ENCODE measurements at places on chromosomes 7 and 10.

- no peak for DNase-seq
Observed at GRCh38 chr7:109476409-109476808, 906.7 kb downstream of the DNAJB9 start.

GRCh38 chr7:140121326-140121725 is 55.5 kb downstream of the KDM7A start:
- DNase-seq: no peak

DNA sequence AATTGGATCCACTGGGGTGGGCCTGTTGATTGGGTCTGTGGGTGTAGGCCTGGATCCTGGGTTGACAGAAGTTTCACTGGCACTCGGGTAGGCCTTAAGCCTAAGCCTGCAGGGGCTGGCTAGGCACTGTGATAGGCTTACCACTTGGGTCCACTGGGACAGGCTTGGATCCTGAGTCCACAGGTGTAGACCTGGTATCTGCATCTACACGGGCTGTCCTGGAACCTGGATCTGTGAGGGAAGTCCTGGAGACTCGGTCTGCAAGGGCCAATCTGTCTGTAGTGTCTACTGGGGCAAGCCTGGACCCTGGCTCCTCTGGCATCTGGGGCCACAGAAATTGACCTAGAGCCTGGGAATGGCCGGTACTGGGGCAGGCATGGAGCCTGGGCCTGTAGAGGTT is 219.0 kb upstream of the NRG3 start:
- no peak for DNase-seq

DNA sequence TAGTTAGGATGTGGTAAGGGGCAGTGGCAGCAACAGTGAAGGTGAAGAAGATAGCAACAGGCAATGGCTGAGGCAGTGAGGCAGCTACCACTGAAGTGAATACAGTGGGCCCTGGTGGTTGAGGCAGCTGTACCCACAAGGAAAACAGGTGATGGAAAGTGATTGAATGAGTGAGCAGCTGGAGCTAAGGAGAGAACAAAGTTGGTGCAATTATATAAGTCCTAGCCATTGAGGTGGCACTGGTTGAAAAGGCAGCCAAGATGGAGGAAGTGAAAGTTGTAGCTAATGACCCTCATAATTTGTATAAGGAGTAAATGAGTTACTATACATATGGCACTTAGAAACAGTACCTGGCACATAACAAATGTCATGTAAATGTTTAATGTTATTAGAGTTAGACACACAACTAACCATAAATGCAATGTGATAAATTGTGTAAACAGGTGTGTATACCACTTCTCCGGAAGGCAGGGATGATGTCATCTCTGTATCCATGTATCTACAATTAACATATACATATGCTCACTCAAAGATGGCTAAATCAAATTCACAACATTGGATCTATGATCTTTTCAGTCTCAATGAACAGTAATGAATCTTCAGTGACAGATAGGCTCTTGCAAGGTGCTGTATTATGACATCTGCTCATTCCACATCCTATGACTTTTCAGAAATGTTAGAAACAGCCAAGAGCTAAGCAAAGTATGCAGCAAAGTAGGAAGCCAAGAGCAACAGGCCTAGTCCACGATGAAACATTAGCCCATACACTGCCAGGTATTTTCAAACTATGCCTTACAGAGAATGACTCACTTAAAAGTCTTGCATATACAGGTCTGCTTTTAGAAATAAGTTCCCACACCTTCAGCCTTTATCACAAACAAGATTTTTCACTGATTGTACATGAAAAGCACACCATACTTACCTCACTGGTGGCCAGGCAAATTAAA is 10.7 kb downstream of the XPNPEP1 start:
- DNase-seq: no peak

- DNase-seq: no peak
Observed at GRCh38 chr7:4288791-4289394, 393.2 kb upstream of the FOXK1 start.

DNA sequence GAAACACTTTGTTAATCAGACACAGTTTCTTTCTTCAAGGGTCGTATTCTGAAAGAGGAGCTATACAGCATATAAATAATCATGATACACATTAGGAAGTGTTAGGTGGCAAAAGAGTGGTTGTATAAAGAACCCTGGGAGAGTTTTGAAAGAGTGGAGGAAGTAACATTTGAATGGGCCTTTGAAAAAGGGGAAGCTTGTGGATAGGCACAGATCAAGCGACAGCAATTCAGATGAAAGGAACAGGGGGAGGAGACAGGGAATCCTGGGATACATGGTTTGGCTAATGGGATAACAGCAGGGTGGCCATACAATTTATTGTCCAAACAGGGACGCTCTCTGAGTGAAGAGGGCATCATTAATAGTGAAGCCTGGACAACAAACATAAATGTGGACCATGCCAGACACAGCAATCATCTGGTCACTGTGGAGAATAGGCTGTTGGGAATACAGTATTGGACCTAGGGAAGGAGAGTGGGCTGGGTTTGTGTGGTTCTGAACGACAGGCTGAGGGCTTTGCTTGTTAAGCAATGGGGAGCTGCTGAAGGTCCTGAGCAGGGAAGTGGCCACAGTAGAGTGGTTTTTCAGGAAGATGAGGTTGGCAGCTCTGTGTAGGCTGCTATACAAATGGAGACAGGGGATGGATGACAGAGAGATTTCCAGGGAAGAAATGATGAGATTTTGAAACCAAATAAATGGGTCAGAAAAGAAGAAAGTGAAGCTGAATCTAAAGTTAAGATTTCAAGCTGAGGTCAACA is 75.9 kb downstream of the ICA1 start:
- DNase-seq: no peak

DNA sequence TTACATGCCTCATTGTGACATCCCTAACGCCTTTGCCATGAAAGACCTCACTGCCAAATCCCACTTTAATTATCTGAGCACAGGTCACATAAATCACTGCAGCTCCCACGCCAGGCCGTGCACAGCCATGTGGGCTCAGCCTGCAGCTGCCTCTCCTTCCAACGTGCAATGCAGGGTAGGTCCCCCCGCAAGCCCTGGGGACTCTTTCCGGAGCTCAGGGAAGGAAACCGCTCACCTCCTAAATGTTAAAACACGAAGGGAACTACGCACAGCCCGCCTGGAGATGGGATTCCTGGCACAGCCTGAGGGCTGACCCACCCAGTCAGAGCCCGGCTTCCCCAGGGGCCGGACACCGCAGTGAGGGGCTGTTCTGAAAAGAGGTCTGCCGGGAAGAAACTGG is 128.0 kb downstream of the MAD1L1 start:
- DNase-seq: no peak
